Fibroblast of lung (primary cell): ENCODE measurements at places on chromosomes 7 and 10.
A peak's percentile ranks its signal among the peaks of the same experiment; 100 is the strongest.

GRCh38 chr7:154252046-154252445, 199.8 kb downstream of the DPP6 start:
- DNase-seq: no peak

- no peak for DNase-seq
Observed at GRCh38 chr7:94104301-94104700, 100.1 kb upstream of the BET1 start.

DNA sequence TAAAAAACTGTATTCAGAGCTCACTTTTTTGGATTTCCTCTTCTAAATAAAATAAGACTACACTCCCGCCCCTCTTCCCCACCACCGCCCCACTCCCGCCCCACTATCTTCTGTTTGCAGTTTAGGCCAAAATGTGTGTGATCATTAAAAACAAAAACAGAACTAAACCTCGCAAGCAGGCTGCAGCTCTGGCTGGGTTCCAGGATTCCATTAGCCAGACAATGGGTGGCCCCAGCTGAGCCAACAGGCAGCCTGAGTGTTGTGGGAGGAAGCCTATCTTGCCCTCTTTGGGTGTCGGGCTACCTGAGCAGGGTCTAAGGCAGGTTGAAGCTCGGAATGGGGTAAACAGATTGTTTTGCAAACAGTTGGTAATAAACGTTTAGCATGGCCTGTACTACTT, 41.7 kb downstream of the ARL4A start:
- peak; percentile 57 for DNase-seq

GRCh38 chr10:100653238-100653956, 92.0 kb upstream of the PAX2 start:
- no peak for DNase-seq

GRCh38 chr7:22351878-22352277, 5.1 kb downstream of the RAPGEF5 start:
- peak; percentile 23 for DNase-seq

DNA sequence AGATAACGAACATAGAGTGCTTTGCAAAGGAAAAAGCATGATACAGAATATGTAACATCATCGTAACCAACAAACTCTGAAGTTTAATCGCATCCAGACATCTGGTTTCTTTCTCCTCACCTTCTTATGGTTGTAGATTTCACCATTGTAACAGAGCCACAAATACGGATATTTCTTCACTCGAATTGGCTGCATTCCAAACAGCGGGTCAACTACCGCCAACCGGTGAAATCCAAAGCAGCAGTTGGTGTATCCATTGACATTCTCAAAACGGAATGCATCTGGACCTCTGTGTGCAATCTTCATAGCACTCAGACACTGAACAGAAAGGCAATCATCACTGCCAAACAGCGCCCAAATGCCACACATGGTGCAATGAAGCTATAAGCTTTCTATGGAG, 3.4 kb downstream of the ASNS start:
- no peak for DNase-seq

GRCh38 chr10:73368238-73368637, 9.6 kb upstream of the CFAP70 start:
- no peak for DNase-seq

GRCh38 chr10:126179637-126180036, 208.6 kb downstream of the ADAM12 start:
- no peak for DNase-seq

DNA sequence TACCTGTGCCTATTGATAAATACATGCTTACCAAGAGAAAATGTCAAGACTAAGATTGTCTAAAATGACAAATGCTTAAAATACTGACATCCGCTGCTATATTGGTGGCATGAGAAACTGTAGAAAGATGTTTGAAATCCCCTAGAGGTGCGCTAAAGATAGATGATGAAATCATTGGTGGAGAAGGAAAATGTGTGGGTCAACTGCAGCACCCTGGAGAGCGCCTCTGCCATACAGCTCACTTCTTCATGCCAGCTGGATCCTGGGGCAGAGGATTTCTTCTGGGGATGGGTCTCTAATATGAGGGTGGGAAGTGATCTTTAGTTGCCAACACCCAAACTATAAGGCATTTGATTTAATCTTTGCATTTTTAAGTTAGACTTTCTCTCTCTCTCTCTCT, 680.4 kb upstream of the POM121L12 start:
- DNase-seq: no peak

- no peak for DNase-seq
Observed at GRCh38 chr10:122665329-122665860, 34.3 kb downstream of the C10orf120 start.

DNA sequence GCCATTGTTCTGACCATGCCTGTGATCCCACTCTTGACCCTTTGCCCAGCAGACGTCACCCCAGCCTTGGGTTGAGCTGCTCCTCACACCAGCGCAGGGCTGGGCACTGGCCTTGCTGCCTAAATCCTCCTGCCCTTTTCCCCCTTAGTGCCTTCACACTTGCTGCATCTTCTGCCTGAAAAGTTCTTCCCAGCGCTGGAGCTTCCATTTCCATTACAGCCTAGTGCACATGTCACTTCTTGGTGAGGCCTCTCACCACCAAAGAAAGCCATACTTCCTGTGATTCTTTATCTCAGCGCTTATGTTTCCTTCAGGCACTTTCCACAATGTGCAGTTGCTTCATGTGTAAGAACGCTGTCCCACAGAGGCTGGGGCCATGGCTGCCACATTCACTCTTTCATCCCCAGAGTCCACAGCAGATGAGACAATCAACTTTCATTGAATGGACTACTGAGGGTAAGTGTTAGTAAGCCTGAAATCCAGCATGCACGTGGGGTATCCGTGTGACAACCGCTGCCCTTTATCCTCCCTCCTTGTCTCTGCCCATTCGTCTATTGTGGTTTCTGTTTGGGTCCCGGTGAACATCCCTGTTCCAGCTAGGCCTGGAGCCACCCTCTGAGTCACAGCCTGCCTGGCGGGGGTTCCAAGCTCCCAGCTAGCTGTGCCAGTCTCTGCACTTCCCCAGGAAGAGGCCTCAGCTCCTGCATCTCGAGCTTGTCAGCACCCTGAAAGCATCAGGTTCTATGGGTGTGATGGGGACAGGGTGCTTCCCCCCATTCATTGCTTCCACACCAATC, 37.3 kb downstream of the ADRA2A start:
- no peak for DNase-seq

GRCh38 chr7:21538936-21539495, 3.8 kb upstream of the DNAH11 start:
- DNase-seq: no peak

- DNase-seq: no peak
Observed at GRCh38 chr10:70615784-70616522, 13.4 kb upstream of the PRF1 start.

DNA sequence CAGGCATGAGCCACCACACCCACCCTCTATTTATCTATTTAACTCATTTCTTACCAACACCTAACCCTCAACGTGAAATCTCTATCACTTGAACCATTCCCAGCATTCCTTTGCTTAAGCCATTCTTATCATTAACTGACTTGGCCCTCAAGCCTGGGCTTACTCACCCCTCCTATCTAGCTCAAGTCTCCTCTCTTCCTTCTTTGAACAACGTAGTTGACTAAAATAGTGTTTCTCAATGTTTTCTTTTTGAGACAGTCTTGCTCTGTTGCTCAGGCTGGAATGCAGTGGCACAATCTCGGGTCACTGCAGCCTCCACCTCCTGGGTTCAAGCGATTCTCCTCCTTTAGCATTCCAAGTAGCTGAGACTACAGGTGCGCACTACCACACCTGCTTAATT, 7.0 kb downstream of the ANXA7 start:
- no peak for DNase-seq

GRCh38 chr10:33476757-33477273, 142.3 kb upstream of the NRP1 start:
- no peak for DNase-seq

GRCh38 chr10:30581779-30582380, 47.7 kb downstream of the LYZL2 start:
- DNase-seq: peak; percentile 67

- no peak for DNase-seq
Observed at GRCh38 chr10:83373671-83374070, 765.6 kb upstream of the GHITM start.

GRCh38 chr10:13136651-13137050, 24.7 kb upstream of the MCM10 start:
- no peak for DNase-seq

GRCh38 chr7:45689011-45689796, 115.0 kb downstream of the ADCY1 start:
- peak; percentile 50 for DNase-seq

DNA sequence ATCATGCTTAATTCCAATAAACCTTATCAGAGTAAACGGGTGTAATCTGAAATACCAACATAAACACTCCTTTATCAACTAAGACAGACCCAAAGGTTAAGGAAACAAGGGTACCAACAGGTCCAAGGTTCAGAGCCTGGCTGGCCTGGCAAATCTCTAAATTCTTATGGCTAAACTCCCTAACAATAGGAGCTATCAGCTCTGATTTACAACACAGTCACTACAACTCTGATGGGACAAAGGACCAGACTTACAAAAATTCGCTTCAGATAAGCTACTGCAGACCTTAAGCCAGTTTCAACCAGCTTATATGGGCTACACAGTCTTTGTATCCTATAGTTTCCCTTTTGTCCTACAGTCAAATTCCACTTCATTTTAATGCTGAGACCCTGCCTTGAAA, 381.9 kb downstream of the ZWINT start:
- DNase-seq: no peak

DNA sequence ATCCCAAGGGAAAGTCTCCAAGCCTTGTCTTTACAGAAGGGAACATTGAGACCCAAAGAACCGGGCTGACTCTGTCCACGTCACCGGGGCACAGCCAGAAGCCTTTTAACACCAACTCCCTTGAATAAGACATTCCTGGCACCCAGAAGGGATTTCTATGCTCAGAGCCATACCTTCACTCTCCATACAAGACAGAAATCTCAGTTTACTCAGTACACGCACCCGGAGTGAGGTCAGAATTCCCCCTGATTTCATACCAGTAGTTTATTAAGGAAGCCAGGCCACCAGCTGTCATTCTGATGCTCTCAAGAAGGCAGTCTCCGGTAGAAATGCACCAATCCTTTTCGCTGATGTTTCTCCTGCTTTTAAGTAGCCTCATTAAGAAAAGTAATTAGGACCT, 134.2 kb upstream of the KCNMA1 start:
- no peak for DNase-seq

DNA sequence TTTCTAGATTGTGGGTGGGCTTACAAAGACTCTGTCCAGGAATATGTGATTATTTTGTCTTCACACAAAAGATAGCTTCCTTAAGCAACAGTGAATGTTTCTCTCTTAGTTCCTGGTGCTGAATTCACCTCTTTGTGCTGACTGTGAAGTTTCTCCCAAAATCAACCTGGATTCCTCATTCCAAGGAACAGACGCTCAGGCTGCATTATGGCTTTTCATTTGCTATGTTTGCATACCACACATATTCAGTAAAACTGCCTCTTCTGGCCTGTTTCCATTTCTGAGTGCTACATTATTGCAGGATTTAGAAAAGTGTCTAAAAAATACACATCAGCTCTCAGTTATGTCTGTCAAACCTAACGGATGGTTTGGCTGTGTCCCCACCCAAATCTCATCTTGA, 21.5 kb downstream of the MACROH2A2 start:
- DNase-seq: no peak

DNA sequence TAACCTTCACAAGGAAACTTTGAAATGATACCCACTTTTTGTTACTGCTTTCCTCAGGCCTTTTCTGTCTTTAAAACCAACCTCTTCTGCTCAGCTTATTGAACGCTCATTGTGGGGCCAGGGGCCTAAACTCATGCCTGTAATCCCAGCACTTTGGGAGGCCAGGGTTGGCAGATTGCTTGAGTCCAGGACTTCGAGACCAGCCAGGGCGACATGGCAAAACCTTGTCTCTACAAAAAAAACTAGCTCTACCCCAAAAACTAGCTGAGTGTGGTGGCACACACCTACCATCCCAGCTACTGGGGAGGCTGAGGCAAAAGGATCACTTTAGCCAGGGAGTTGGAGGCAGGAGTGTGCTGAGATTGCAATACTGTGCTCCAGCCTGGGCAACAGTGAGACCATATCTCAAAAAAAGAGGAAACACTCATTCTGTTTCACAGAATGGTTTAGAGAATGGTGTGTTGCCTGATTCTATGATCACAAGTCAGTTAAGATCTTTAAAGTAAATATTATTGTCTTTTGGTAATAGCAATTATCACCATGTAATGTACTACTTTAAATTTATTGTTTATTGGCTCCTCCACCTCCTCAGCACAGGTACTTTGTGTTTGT, 51.1 kb downstream of the KCTD7 start:
- DNase-seq: no peak

GRCh38 chr7:29877196-29877595, 70.9 kb downstream of the WIPF3 start:
- no peak for DNase-seq

DNA sequence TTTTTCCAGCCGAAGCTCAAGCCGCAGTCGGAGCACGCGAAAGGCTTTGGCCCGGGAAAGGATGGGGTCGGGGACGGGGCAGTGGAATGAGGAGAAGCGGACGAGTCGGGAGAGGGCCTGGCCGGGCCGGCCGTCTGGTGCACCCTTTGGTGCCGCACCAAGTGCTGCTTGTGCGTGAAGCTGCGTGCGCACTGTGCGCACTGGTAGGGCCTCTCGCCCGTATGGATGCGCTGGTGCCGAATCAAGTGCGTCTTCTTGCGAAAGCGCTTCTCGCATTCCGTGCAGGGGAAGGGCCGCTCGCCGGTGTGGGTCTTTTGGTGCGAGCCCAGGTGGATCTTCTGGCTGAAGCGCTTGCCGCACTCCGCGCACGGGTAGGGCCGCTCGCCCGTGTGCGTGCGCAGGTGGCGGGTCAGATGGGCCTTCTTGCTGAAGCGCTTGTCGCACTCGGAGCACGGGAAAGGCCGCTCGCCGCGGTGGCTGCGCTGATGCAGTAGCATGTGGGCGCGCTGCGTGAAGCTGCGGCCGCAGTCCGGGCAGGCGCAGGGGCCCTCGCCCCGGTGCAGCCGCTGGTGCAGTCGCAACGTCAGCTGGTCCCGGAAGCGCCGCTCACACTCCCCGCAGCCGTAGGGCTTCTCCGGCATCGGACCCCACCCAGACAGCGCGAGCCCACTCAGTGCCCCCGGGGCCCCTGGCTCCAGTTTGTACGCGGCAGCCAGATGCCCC, 7.8 kb downstream of the ZNF467 start:
- no peak for DNase-seq

DNA sequence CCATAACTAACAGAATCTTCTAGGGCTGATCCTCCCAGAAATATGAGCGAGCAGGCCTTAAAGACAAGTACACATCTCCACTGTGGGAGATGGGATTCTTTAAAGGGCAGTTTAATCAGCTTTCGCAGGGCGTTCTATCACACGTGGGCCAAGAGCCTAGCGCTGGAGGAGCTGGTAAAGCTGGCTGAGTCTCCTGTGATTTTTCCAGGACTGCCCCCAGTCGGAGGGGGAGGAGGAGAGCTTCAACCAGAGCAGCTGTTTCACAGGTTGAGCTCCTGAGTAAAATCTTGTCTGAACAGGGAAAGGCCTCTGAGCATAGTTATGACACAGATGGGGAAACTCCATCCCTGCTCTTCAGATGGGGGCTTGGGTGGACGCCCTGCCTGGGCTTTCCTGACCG, 87.0 kb downstream of the ZNF365 start:
- no peak for DNase-seq

DNA sequence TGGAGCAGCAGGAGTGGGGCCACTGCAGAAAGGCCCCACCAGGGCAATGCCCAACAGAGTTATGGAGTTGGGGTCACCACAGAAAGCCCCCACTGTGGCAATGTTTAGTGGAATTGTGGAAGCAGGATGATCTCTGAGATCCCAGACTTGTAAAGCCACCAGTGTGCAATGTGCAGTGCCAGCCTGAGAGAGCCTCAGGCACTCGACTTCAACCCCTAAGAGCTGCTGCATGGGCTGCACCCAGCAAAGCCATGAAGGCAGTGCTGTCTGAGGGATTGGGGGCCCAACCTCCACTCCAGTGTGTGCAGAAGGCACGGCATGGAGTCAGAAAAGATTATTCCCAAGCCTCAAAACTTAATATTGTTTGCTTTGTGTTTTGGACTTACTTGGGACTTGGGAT, 20.4 kb downstream of the SAMD9 start:
- DNase-seq: no peak
